Right atrium auricular region (tissue), 2 donors: ENCODE measurements at places on chromosomes 6 and 20. TPM values are rescaled to one million over a fixed set of nuclear protein-coding genes. Genes with fewer than 3 reads are reported as not detected.

DNA sequence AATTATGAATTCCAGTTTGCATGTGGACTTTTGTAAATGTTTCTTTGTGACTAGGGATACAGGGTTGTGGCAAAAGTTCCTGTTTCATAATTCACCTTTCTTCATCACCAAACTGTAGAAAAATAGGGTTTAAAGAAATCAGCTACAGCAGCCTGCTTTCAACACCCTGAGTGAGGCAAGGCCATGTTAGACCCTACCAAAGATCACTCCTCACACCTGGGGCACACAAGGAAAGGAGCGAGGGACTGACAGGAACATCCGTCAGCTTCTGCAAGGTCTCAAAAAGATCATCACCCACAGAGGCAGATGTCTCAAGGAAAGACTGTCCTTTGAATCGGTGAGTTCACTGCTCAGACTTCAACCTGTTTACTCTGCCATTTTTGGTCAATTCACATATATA lies 10.5 kb upstream of the STX11 start:
- DNase-seq = no peak

DNA sequence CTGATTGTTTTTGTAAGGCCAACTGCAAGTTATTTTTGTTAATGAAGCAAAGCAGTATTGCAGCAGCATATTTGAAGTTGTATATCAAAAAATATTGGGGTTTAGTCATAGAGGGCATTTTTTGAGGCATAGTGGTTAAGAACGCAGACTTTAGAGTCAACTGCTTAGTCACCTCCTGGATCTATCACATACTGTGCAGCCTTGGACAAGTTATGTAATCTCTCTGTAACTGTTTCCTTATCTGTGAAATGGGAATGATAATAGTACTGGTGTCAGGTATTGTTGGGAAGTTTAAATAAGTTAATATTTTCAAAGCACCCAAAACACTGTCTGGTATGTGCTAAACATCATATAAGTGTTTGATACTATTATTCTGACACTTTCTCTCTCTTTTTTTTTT lies 27.2 kb upstream of the EFHC1 start:
- no peak for DNase-seq

DNA sequence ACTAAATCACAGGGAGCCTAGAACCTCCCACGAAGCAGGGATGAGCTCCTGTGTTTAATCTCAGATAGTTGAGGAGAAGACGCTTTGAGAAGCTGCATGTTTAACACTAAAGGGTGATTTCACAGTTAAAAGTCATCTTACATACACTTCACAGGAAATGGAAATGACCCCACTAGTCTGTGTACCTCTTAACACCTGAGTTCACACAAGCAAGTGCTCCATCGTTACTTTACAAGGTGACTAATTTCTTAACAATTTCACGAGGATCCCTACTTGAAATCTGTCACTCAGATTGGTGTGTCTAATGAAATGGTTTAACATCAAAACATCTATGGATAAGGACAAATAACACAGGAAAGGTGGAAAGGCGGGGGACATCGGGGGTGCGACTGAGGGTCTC lies 93.8 kb upstream of the RPS6KA2 start:
- no peak for DNase-seq

The TREM2 gene
- 1.6 TPM for total RNA-seq

The TREML1 gene
- total RNA-seq = not detected

The RUNX2 gene
- total RNA-seq = 0.85 TPM

- DNase-seq = no peak
Observed at GRCh38 chr6:70423189-70424134, 10.2 kb downstream of the FAM135A start.

The OR2B6 gene
- total RNA-seq = not detected

The TSBP1 gene
- total RNA-seq = not detected

- no peak for DNase-seq
Observed at GRCh38 chr6:93183531-93183972, 235.8 kb downstream of the EPHA7 start.
